NCI-H446 (cell line): ENCODE measurements at places on chromosomes 5 and 9.

GRCh38 chr5:16691731-16692130, 74.9 kb upstream of the RETREG1 start:
- no peak for DNase-seq

- DNase-seq: peak; percentile 15
Measured at GRCh38 chr5:145825751-145826180, 9.4 kb downstream of the PRELID2 start.

DNA sequence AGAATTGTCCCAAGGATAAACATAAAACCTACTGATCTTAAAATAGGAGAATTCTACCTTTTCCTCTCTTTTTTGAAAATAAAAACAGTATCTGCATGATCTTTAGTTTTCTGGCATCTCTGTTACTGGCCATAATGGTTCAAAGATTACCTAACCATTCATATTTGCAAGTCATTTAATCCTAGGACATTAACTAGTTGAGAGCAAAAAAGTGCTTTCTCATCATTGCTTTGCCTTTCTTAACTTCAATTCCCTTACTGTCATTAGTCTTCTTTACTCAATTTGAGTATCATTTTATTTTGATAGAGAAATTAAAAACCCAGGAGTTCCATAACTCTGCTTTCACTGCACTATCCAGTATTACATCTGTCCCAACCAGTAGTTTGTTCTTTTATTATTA, 68.6 kb downstream of the RFX3 start:
- no peak for DNase-seq

DNA sequence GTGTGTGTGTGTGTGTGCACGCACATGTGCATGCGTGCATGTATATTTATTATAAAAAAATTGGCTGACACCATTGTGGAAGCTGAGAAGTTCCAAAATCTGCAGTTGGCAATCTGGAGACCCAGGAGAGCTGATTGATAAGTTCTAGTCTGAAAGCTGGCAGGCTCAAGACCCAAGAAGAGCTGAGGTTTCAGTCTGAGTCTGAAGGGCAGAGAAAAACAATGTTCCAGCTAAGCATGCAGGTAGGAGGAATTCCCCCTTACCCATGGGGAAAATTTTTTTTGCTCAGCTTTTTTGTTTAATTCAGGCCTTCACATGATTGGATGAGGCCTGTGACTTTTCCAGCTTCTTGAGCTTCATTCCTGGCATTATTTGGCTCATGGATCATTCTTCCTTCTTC, 31.2 kb upstream of the ACTBL2 start:
- no peak for DNase-seq

DNA sequence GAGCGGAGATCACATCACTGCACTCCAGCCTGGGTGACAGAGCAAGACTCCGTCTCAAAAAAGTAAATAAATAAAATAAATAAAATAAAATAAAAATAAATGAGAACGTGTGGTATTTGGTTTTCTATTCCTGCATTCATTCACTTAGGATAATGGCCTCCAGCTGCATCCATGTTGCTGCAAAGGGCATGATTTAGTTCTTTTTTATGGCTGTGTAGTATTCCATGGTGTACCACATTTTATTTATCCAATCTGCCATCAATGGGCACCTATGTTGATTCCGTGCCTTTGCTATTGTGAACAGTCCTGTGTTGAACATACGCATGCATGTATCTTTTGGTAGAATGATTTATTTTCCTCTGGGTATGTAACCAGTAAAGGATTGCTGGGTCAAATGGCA, 8.8 kb upstream of the RASGEF1C start:
- no peak for DNase-seq

GRCh38 chr5:158170534-158170933, 311.6 kb upstream of the CLINT1 start:
- no peak for DNase-seq

GRCh38 chr5:149605998-149606724, 24.9 kb downstream of the ARHGEF37 start:
- no peak for DNase-seq

DNA sequence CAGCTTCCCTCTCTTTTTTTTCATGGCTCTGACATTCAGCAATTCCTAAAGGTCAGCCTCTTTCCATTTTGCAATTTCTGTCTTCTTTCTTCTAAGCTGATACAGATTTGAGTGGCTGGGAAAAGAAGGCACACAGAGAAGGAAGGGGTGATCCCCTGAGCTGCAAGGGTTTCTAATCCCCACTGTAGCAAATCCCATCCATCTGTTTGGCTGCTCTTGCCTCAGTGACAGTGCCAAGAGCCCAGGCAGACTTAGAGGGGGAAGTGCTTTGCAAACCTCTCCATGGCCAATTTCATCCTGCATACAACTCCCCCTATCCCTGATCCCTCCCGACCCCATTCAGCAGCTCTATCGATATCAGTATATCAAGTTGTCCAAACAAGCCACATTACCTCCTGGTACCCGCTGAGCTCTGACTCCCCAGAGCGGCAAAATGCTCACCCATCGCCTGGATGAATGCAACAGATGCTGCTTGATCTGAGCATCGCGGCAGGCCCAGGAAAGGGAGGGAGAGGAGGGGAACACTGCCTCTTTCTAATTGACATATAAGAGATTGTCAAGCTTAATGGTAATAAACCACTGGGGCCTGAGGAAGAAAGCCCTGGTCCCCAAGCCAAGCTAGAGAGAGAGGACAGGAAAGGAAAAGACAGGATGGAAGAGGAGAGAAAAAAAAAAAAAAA, 268.9 kb downstream of the ASTN2 start:
- peak; percentile 67 for DNase-seq

DNA sequence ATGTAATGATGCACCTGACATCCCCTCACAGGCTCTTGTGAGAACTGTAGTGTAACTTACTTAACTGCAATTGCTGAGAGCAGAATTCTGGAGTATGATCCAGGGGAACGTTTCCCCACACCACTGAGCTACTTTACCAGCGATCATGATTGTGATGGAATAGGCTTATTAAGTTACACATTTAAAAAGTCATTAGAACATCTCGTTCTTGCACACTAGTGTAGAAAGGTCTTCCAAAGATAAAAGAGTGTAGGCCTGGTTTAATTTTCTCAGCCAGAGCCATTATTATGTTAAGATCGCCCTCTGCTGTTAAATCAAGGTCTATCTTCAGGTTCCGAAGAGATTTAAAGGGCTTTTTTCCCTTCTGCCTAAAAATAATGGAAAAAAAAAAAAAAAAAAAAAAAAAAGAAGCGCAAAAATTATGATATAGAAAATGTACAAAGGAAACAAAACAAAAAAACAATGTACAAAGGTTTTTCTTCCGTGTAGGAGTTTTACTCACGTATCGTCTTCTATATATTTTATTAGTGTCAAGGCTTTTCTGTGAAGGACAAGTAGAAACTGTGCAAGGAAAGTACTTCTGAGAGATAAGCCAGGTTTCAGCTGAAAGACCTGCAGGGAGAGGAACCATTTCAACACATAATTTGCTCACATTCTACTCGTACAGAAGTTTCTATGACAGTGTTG, 18.6 kb upstream of the MOB3B start:
- DNase-seq: peak; percentile 50

GRCh38 chr9:121984726-121985402, 108.2 kb downstream of the TTLL11 start:
- DNase-seq: no peak

- no peak for DNase-seq
Measured at GRCh38 chr5:76580981-76581380, 42.2 kb downstream of the F2RL2 start.

GRCh38 chr5:14134083-14134482, 9.1 kb upstream of the TRIO start:
- DNase-seq: no peak

- DNase-seq: no peak
Measured at GRCh38 chr5:27353970-27354369, 315.6 kb upstream of the CDH9 start.

GRCh38 chr5:180049185-180049548, 22.4 kb downstream of the RNF130 start:
- no peak for DNase-seq

- DNase-seq: no peak
Measured at GRCh38 chr5:132480893-132481595, 9.5 kb downstream of the IRF1 start.

DNA sequence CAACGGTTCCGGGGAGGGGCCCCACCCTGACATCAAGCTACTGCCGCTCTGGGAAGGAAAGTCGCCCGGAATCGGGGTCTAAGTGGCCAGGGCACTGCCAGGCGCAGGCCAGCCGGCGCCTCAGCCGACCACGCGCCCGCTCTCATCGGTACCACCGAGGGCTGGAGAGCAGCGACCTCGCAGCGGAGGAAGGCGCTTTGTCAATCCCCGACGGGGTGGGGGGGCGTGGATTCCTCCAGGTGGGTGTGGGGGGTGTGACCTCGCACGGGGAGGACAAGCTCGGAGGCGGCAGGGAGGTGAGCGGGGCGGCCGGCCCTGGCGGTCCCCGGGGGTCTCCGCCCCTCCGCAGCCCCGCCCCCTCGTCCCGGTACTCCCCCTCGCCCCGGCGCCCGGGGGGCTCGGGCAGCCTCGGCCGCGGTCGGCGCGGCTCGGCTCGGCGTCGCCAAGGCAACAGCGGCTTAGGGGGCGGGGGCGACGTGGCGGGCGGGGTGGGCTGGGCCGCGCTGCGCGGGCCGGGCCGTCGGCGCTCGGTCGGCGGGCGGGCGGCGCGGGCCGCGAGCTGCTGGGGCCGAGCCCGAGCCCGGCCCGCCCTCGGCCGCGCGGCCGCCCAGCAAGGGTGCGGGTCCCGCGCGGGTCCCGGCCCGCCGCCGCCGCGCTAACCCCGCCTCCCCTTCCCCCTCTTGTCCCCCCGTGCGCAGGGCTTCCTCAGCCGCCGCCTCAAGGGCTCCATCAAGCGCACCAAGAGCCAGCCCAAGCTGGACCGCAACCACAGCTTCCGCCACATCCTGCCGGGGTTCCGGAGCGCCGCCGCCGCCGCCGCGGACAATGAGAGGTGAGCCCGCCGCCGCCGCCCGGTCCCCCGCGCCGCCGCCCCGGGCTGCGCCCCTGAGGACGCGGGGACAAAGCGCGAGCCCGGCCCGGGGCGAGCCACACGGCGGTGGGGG, 47.5 kb downstream of the DAB2IP start:
- no peak for DNase-seq

DNA sequence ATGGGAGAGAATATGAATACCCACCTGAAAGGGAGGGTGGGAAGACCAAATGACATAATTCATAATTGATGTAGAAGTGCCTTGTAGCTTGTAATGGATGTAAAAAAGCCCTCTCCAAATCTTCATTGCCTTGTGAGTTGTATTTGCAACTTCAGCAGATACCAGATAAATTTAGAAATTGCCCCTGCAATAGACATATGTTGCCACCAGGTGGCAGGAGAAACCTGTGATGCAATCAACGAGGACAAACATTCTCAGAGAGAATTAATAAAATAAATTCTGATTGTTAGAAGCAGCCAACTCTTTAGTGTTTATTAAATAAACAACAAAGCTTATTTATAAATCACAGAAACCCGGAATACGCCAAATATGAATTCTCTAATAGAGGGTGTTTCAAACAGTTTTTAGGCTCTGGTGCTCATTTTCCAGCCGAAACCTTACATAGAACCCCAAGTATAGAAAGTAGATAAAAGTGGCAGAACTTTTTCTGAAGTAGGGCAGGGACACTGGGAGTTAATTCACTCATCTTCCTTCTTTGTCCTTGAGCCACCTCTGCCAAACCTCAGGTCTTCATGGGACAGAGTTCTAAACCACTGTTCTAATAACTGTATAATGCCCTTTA, 147.8 kb downstream of the TMEM38B start:
- DNase-seq: no peak

- no peak for DNase-seq
Measured at GRCh38 chr5:57592236-57592635, 109.6 kb upstream of the ACTBL2 start.

- DNase-seq: no peak
Measured at GRCh38 chr5:141902015-141902814, 21.5 kb upstream of the DELE1 start.

- DNase-seq: no peak
Measured at GRCh38 chr9:121927081-121927480, 166.0 kb downstream of the TTLL11 start.

GRCh38 chr9:121309171-121309570, 41.2 kb downstream of the GSN start:
- DNase-seq: no peak

- DNase-seq: no peak
Measured at GRCh38 chr9:132234535-132234934, 72.7 kb downstream of the NTNG2 start.

DNA sequence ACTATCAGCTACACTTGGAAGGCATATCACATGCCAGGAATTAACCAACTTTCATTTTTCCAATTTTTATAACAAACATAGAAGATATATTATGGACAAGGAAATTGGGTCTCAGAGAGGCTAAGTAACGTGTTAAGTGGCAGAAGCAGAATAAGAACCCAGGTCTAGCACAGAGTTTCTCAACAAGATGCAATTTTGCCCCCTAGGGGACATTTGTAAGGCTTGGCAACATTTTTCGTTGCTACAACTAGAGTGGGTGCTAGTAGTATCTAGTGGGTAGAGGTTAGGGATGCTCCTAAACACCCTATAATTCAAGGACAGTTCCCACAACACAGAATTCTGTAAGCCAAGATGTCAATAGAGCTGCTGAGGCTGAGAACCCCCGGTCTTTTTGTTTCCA, 180.6 kb downstream of the SNCAIP start:
- DNase-seq: peak; percentile 84

DNA sequence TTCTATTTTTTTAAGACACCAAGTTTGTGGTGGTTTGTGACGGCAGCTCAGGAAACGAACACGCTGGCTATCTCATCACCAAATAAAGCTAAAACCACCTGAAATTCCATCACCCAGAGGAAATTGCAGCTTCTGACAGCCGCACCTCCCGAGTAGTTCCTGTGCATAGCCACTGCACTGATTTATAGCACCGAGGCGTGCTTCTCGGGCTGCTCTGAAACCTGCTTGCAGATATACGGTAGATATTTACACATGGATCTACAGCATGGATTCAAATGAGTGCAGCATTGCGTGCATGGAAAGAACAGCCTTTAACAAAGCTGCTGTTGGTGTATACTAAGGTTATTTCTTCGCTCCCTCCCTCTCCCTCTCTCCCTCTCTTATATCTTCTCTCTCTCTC, 153.8 kb downstream of the PHF2 start:
- DNase-seq: no peak

GRCh38 chr5:124910354-124911016, 164.0 kb upstream of the ZNF608 start:
- no peak for DNase-seq

- no peak for DNase-seq
Measured at GRCh38 chr9:33431420-33431819, 16.0 kb downstream of the AQP3 start.

- no peak for DNase-seq
Measured at GRCh38 chr5:140040358-140040757, 2.7 kb downstream of the NRG2 start.

- DNase-seq: no peak
Measured at GRCh38 chr5:31630931-31631330, 8.0 kb upstream of the PDZD2 start.
